ENCODE measurements at places on chromosomes 4 and X. TPM values are rescaled to one million over a fixed set of nuclear protein-coding genes. Genes with fewer than 3 reads are reported as not detected.

CTAG2 gene
- not detected for total RNA-seq

GLOD5 gene
- total RNA-seq = not detected

ATP6AP2 gene
- 92.5 TPM for total RNA-seq

DYNLT3 gene
- total RNA-seq = 38.7 TPM

SSX2B gene
- total RNA-seq = not detected

Measured in mammary microvascular endothelial cell (primary cell).